IMR-90 (cell line): ENCODE measurements at places on chromosomes 3 and 15. TPM values are rescaled to one million over a fixed set of nuclear protein-coding genes. Genes with fewer than 3 reads are reported as not detected.

CCDC39 gene
- total RNA-seq = not detected in 2 replicates

GOLGA6L4 gene
- 0.54 and 0.83 TPM in 2 replicates for total RNA-seq

GRCh38 chr3:138184994-138185393, 2.1 kb upstream of the ARMC8 start:
- no peak overlapping the region for H3K4me3 ChIP-seq
- H3K4me1 ChIP-seq = peaks cover 2% of the 10 kb centered on the region; the same call in 1 of the 2 replicates
- DNase-seq = peak; percentile 13
- peaks cover 4% of the 10 kb centered on the region for H3K27me3 ChIP-seq
- H3K36me3 ChIP-seq = no peaks in the 10 kb centered on the region

GRCh38 chr15:49460411-49460941, 37.4 kb downstream of the FGF7 start:
- peaks cover 19% of the 10 kb centered on the region for H3K36me3 ChIP-seq
- H3K4me1 ChIP-seq = peaks cover 8% of the 10 kb centered on the region
- H3K27ac ChIP-seq = no peak overlapping the region
- no peaks in the 10 kb centered on the region for H3K27me3 ChIP-seq
- H3K4me3 ChIP-seq = no peak overlapping the region

DNA sequence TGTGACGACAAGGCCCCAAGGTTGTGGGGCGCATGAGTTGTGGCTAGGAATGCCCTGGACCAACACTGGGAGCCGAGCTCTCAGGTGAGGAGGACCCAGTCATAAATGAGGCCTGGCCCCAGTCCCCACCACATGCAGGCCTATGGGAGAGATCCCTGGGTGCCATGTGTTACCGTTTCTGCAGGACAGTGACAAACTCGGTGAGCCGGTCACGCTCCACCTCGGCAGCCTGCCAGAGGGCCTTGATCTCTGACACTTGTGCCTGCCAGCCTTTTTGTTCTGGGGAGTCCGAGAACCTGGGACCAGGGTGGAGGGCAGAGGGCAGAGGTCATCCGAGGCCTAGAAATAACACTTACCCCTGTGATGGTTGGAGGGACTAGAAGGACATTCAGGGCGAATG, 27.7 kb upstream of the HHATL start:
- no peak for DNase-seq
- H3K36me3 ChIP-seq = no peaks in the 10 kb centered on the region
- no peak overlapping the region for H3K4me3 ChIP-seq
- no peak overlapping the region for H3K27ac ChIP-seq
- no peaks in the 10 kb centered on the region for H3K4me1 ChIP-seq
